GM04503 (cell line): ENCODE measurements at places on chromosomes 13 and 19.

DNA sequence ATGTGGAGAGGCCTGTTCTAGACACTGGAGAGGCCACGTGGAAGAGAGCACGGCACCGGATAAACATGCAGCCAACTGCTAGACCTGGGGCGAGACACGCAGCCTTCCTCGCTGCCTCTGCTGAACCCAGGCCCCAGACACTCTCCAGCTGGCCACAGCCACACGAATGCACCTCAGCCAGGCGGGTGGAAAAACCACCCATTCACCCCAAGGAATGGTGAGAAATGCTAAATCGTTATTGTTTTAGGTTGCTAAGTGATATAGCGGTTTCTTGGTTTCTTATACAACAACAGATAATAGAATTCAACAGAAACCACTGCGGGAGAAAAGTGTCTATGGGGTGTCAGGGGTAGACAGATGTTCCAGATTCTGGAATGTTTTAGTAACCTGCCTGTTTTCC, 52.5 kb downstream of the STK24 start:
- DNase-seq: no peak

- DNase-seq: no peak
These were observed 19.9 kb upstream of the GDF15 start for GRCh38 chr19:18366021-18366435.

DNA sequence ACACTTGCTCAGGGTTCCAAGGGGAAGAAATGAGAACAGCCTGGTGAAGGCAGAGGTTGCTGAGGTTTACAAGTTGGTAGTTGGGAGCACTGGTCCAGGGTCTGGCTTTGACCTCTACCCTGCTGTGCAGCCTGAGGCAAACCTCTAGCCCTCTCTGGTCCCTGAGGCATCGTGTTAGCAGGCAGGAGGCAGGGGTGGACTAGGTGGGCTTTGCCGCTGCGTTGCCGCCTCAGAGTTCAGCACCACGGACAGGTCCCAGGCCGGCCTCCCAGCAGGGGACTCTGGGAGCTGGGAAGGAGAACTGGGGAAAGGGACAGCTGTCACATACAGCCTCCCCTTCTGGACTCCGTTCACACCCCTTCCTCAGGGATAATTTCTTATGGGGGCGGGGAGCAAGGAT, 3.1 kb downstream of the NCAN start:
- DNase-seq: no peak

DNA sequence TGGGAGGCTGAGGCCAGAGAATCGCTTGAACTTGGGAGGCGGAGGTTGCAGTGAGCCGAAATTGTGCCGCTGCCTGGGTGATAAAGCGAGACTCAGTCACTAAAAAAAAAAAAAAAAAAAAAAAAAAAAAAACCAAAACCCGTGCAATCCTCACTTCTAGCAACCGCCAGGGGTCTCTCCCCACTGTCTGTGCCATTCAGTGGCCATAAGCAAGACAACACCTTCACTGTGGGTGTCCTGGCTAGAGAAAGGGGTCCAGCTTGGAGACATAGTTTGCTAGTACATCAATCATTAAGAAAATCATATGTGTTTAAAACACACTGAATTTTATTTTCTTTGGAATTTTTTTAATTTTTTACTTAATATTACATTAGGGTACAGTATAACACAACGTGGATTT, 68.2 kb downstream of the RASL11A start:
- no peak for DNase-seq

DNA sequence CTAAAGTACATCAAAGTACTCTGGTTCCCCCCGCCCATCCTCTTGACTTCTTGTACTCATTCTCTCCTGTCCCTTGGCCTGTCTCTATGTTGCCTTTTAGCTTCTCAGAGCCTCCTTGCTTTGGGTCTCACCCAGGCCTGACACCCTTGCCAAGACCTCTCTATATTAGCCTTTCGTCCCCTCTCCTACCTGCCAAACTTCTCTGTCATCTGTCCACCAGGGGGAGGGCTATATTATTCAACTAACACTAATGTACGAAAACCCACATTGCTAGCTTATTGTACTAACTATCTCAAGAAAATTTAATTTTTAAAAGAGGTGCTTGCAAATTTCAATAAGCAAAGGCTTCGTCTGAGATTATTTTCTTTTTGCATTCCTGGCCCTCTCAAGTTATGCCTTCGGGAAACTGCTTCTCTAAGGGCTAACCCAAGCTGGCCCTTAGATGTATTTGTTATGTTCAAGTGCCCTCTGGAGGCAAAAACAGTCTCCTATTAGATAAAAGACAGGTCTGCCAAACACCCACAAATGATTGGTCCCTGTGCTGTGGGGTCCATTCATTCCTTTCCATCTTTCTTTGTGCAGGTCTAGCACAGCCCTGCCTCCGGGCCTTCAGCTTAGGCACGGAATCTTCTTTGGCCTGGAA, 6.3 kb upstream of the MRPS31 start:
- no peak for DNase-seq

- no peak for DNase-seq
These were observed 1254.8 kb downstream of the SLITRK5 start for GRCh38 chr13:88925954-88926353.

GRCh38 chr13:32037471-32037870, 5.9 kb downstream of the FRY start:
- DNase-seq: no peak

DNA sequence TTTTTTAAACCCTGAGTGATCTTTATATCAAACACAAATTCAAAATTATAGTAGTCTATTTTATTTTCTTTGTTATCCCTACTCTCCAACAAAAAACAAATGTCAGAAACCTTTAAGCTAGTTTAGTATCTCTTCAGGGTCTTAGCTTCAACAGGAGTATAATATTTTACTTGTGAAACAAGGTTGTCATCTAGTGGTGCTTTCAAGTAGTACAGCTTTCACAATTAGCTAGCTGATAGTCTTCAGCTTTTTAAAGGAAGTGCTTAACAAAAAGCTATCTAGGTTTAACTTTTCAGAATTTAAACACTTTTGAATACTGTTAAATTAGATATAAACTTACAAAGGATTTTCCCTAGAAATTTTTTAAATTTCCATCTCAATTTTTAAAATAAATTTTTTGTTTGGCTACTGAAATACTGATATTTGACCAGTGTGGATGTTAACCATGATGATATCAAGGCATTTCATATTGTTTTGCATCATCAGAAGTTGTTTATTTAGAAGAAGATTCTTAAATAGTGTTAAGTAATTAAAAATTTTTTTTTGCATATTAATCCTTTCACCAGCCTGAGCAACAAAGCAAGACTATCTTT, 34.2 kb downstream of the TDRD3 start:
- peak; percentile 18 for DNase-seq

DNA sequence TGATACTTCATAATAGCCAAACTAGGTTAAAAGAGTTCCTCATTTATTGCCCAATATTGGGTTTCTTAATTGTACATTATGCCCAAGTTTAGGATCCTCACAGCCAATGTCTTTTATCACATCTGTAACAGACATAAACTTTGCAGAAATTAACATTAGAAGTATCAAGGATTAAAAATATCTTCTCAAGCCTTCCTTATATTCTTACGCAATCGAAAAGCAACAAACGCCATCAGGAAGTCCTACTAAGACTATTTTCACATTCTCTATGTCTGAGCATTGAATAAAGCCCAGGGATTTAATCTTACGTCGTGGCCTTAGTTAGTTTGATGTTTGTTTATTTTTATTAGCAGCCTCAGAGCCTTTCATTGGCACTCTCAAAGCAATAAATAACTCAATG, 1660.4 kb upstream of the MIR17HG start:
- DNase-seq: no peak

DNA sequence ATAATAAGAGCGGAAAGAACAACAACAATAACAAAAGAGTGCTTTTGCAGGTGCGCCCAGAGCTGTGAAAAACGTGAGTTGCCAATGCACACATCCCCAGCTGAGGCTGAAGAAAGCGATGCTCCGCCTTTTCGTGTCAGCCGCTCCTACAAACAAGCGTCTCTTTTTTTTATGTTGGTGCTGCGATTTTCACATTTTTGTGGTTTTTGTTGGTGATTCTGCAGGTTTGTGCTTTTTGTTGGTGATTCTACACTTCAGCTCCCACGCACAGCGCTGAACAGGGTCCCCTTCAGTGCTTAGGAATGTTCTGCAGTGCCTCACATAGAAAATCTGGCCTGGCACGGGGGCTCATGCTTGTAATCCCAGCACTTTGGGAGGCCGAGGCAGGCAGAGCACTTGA, 7.3 kb upstream of the SBK3 start:
- peak; percentile 89 for DNase-seq

DNA sequence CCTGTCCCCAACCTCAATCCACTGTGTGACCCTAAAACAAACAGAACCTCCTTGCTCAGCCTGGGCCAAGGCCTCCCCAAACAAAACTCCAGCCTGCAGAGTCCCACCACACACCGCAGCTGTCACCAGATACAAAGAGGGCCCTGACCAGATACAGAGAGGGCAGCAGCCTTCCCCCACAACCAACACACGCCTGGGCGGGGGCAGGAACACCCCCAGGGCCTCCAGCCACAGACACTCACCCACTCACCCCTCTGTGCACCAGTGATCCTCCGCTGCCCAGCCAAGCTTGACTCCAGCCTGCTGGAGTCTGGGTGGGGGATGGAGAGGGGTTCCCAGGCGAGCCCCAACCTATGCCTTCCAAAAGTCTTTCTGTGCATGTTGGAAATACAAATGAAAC, 5.9 kb upstream of the CIRBP start:
- DNase-seq: no peak

DNA sequence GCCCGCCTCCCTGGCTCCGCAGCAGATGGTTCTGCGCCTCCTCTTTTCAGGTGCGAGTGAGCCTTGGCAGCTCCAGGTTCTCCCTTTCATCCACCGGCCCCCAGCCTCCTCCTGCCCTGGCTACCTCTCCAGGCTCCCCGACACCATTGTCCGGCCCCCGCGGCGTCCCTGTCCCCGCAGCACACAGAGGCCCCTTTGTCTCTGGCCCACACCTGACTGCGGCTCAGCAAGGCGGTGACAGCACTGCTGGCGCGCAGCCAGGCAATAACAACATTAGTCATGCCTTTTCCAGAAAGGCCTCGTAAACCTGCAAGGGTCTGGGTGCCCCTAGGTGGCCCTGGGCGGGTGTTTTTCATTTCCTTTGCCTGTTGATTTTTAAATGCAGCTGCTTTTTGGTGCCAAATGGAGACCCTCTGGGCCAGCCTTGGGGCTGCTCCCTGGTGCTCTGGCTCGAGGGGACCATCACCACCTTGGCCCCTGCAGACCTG, 73.2 kb upstream of the MEDAG start:
- no peak for DNase-seq

DNA sequence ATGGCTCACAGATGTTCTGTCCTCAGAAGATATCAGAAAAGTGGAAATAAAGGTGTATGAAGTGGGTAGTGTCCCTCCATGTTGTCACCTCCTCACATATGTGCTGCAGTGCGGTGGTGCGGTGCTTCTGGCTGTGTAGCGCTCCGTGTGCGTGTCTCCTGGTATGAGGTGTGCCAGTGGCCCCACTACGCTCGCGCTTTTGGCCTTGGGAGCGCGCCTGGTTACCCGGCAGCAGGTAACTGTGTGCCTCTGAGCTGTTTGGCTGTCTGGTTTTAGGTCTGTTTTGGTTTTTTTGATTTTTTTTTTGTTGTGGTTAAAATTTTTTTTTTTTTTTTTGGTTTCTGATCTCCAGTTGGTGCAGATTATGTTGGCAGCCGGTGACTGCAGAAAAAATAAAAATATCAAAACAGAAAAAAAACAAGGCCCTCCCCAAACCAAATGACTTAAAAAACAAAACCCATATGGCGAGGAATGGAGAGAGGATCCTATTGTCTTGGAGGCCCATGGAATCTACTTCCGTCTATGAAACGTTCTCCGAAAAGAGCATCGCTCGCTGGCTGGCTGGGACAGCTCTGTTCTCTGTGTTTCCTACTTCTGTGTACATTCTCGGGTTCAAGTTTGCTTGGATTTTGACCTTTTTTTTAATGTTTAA, 7.9 kb downstream of the HNRNPL start:
- DNase-seq: no peak

- no peak for DNase-seq
These were observed 65.1 kb downstream of the KCNRG start for GRCh38 chr13:50080203-50080910.

DNA sequence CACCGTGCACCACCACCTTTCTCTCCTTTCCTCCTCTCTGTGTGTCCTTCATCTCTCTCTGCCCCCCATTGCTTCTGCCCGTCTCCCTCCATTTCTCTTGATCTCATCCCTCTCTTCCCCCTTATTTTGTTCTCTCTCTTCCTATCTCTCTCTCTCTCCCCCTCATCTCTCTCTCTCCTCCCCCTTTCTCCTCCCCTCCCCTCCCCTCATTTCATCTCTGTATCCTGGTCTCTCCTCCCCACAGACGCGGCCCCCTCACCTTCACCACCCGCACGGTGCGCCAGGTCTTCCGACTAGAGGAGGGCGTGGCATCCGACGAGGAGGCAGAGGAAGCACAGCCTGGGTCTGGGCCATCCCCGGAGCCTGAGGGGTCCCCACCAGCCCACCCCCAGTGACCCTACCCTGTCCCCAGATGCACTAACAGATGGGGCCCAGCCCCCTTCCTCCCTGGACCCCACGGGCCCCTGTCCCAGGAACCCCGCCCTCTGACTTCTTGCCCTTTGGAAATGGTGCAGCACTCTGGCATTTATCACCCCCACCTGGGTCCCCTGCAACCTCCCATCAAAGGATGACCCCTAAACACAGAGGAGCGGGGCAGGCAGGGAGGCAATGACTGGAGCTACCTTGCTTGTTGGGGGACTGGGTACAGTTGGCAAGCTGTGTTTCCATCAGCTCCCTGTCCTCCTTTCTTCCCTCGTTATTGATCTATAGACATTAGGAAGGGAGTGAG, 19.6 kb downstream of the KCNC3 start:
- no peak for DNase-seq

DNA sequence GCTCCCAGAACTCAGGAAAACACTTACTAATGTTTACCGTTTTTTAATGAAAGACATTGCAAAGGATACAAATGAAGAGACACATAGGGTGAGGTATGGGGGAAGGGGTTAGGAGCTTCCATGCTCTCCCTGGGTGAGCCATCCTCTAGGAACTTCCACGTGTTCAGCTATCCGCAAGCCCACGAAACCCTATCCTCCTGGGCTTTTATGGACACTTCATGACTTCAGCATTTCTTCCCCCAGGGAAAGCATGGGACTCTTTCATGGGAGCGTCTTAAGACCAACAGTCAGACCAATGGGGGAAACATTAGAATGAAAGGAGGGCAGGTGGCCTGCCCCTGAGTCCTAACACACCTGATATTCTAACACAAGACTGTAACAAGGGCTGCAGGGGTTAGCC, 6.6 kb upstream of the ESD start:
- DNase-seq: no peak

GRCh38 chr13:36385489-36385888, 39.3 kb upstream of the SPART start:
- DNase-seq: no peak

GRCh38 chr19:45283443-45284033, 32.5 kb downstream of the MARK4 start:
- DNase-seq: no peak

- DNase-seq: no peak
These were observed 6.3 kb upstream of the NDUFS7 start for GRCh38 chr19:1377176-1377964.

DNA sequence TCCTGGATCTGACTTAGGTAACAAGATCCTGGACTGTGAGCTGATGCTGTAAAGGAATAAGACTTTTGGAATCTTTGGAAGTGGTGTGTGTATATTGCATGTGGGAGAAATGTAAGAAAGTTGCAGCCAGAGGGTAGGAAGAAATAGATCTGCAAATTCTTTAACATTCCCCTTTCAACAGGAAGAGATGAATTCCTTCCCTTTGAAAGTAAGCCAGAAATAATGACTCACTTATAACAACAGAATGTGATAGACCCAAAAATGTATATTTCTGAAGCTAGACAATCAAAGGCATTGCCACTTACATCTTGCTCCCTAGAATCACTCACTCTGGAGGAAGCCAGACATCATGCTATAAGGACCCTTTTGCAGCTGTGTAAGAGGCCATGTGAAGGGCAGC, 9.8 kb upstream of the SIAH3 start:
- no peak for DNase-seq
